ENCODE measurements at places on chromosomes 11 and 22. TPM values are rescaled to one million over a fixed set of nuclear protein-coding genes. Genes with fewer than 3 reads are reported as not detected.

CDK2AP2 gene
- total RNA-seq, result 16.8 TPM

HOATZ gene
- not detected for total RNA-seq

GRCh38 chr11:57458410-57459163 is 1.7 kb upstream of the RTN4RL2 start:
- peak; percentile 19 for DNase-seq

MUC6 gene
- not detected for total RNA-seq

GRCh38 chr22:31481129-31481528 is 8.5 kb downstream of the EIF4ENIF1 start:
- DNase-seq, result no peak

DNA sequence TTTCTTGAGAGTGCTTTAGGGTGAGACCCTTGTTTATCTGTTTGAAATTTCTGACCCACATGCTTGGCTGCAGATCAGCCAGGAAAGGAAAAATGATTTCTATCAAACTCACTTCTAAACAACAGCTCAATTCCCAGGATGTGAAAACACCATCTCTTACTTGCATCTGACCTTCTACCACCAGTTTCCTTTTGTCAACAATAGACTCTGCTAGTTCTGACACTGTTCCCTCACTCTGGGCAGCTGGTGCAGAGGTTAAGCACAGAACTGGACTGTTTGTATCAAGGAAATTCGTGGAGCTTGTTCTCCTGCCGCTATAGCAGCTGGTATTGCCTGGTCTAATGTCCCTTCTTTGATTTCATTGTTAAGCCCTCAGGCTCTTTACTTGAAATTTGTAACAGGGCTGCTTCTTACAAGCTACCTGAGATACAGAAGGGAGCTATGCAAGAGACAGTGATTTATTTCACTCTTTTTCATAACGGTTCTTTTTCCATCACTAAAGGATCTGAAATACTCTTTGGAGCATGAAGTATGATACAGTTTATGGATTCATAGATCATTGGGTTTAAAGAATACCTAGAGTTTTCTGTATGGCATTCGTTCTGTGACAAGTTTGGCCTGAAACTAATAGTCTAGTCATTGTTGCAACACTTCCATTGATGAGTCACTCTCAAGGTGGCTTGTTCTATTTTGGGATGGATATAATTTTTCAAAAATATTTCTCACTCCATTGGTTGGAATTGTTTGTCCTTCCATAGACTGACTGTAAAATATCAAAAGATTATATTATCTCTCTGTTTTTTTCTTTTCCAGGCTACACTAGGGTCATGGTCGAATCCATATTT is 178.2 kb upstream of the ZC3H12C start:
- DNase-seq, result peak; percentile 19

GRCh38 chr22:20865875-20866445 is 7.2 kb downstream of the SNAP29 start:
- no peak for DNase-seq

DNA sequence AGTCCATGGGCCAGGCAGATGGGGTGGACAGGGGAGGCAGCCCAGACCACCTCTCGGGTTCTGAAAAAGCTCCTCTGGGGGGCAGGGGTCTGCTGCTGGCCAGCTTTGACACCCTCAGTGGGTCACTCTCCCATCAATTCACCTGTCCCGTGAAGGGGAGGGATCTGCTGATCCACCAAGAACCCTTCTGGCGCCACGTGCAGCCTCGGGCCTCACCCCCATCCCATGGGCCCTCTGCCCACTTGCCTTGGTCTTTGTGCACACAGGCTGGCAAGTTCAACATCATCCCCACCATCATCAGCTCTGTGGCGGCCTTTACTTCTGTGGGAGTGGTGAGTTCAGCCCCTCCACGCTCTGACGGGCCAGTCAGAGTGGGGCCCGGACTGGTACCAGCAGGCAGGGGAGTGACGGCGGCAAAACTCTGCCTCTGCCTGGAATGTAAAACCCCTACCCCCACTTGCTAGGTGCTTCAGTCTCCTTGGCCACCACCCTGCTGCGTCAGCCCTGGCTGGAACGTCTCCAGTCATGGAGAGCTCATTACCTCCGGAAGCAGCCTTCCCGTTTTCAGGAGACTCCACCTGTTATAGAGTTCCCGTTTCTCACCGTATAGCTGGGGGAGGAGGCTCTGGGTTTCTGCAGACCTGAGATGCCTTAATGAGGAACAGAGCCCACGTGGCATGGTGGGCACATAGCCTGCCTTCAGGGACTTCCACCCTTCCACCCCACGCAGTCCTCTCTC is 12.7 kb downstream of the PRG3 start:
- no peak for DNase-seq

DNA sequence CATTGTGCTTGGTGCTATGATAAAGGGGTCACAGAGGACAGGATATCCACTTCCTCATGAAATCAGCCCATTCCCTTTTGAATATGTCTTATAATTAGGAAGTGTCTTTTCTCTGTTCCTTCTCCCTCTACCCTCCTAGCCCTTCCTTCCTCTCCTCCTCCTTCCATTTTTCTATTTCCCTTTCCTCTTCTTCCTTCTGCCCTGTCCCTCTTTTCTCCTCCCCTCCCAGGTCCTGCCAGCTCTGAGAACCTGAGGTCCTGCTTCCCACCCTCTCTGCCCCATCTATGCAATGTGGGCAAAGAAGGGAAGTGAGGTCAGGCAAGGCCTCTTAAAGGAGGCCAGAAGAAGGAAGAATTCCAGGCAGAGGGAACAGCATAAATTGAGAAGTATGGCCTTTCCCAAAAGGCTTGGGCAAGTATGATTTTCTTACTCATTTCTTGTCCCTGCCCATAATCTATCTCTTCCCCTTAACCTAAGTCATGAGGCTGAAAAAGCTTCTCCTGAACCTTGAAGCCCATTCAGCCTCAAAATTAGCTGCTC is 7.7 kb upstream of the UBASH3B start:
- no peak for DNase-seq

CARD10 gene
- total RNA-seq, result 3.0 TPM

DNA sequence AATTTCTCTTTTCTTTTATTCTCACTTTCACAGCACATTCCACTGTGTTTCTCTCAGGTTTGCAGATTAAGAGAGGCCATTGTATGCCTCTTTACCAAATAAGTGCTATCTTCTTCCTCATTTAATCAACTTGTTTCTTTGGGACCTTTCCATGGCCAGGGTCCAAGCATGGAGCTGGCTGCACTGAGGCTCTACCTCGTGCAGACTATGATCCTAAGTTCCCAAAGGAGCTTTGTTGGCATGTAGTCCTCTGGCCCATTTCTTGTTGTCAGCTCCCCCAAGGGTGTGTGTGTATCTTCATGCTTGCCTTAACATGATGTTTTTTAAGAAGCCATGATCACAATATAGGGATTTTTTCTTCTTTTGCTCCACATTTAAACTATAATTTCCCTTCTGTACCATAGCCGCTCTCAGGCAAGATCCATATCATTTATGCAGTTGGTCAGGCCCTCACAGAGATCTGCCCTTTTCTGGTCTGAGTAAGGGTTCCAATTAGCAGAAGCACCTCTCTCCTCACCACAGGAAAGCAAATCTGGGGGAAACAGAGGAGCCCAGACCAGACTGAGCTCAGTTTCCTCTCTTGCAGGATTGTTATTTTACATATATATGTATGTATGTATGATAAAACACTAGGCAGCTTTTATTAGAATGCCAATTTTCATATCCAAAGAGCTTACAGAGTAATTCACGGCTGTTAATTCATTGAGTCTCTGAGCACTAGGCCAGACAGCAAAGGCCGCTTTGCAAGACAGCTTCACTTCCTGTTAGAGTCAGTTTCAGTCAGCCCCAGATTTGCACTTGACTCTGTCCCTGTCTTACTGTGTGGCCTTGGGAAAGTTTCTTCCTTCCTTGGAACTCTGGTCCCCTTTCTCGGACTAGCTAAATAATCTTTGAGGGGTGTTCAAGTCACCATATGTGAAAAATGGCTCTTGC is 34.3 kb downstream of the CYB5R2 start:
- DNase-seq, result no peak

BET1L gene
- total RNA-seq, result 22.0 TPM

GRCh38 chr11:131689049-131689925 is 318.9 kb downstream of the NTM start:
- no peak for DNase-seq

DNA sequence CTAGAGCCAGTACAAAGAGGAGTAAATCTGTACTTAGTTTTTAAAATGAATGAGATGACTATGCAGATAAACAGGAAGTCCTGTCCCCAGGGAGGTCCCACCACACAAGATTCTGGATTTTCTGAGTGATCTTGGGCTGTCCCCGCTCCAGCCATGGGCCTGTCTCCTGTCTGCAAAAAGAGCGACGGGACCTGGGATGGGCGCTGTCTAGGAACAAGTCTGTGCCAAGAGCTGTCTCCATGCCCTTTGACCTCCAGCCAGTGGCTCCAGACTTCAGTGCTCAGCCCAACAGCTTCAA is 6.0 kb downstream of the CSNK1E start:
- peak; percentile 40 for DNase-seq

DNA sequence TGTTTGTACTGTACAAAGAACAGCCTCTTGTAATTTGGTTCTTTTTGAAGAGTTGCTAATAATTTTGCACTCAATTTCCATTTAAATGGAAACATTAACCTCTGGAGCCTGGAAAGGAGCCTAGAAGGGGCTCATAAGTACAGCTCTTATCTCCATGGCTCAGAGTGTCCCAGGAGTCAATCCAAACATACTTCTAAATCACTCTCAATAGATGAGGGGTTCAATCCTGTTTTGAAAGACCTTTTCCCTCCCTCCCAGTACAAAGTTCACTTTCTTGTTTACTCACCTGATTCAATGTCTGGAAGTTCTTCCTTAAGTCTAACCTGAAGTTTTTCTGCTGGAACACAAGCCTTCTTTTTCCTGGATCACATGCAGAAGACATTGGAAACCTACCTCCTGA is 273.0 kb upstream of the PLET1 start:
- DNase-seq, result no peak

DNA sequence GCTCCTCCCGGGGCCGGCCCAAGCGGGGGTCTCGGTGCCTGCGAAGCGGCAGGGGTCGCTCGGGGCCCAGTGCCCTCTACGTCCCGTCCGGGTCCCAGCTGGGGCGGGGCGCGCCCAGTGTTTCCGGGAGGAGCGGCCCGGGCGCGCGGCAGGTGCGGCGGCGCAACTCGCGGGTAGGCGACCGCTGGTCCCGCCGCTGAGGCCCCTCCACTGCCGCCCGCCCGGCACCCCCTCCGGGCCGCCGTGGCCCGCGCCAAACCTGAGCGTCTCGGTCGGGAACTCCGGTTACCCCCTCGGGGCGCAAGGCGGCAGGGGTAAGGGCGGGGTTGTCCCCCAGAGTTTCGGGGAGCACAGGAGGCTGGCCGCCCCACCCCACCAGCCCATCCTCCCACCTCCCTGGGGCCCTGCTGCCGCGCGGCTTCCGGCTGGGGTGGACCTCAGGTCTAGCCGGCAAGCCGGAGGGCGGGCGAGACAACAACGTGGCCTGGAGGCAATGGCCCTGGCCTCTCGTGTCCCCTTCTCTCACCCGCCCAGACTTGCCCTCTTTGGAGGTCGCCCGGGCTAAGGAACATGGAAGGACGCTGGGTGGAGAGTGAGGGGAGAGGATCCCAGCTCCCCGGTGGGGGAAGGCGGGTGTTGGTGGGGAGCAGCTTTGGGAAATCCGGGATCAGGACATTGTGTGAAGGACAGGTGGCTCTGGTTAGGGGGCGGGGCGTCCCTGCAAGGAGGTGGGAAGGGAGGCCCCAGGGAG is 398 bp upstream of the CRACR2B start:
- DNase-seq, result no peak

CDC42EP1 gene
- total RNA-seq, result 33.2 TPM

CNIH2 gene
- total RNA-seq, result 0.43 TPM

DNA sequence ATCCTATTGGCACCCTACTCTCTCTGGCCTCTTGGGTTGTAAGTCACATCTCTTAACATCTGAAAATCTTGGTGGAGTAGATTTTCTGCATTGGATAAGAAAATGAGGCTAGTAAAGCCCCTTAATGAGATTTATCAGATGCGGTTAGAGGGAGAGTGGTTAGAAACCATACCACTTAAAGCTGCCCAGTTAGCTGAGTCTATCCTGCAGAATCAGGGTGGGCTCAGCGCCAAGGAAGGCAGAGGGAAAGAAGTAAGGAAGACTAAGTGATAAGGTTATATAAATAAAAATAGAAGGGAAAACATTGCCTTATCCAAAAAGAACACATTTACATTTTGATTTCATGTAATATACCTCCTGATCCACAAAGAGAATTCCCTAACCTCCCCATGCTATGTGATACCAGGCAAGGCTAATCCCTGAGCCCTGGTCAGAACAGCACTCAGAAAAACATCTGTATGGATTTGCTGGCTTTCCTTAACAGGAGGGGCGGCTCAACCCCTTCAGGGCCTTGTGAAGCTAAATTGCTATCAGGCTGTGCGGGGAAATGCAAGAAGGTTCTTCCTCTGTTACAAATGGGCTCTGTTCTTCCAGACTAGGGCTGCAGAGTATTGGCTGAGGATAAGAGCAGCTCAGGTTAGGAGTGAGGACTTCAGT is 101.7 kb downstream of the SNX19 start:
- peak; percentile 82 for DNase-seq

MUC2 gene
- total RNA-seq, result not detected

GRCh38 chr11:130403271-130403804 is 25.1 kb downstream of the ADAMTS8 start:
- peak; percentile 82 for DNase-seq

- peak; percentile 46 for DNase-seq
Observed at GRCh38 chr22:27045103-27045947, 387.9 kb downstream of the MIAT start.

SCGB2A2 gene
- total RNA-seq, result not detected

- no peak for DNase-seq
Observed at GRCh38 chr11:112637076-112637475, 324.1 kb upstream of the NCAM1 start.

DNA sequence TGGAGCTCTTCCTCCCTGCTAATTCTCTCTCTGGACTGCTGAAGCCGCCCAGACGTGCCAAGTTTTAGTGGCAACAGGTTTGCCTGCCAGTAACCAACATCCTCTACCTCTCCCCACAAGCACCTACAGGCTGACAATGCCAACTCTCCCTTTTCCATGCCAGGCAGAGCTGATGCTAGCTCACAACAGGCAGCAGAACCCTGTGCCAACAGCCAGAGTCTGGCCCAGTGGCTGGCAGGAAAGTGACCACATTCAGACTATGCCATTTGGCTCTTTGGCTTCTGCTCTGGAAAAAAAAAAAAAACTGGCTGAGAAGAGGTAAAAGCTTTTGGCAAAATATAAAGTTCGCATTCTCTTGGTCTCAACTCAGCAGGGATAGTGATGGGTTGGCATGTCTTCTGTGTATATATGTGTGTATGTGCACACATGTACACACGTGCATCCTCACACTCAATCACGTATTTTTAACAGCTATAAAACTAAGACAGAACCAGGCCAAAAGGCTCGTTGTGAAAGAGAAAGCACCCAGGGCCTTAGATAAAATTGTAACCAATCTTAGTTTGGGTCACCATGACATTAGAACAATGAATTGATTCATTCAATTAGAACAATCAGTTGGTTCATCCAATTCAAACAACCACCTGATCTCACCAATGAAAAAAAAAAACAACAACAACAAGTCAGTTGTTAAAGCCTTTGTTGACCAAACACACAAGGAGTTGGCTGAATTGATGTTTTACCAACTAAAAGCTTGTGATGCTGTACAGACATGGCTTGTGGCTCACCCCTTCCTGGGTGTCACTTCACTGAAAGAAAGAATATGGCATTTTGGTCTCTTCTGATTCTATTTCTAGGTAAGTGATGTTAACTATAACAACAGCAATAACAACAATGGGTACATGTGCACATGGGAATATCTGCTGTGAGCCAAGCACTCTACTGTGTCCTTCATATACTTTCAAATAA is 48.6 kb downstream of the TRIM29 start:
- no peak for DNase-seq

GRCh38 chr11:69367211-69367964 is 73.4 kb downstream of the MYEOV start:
- no peak for DNase-seq

XPNPEP3 gene
- total RNA-seq, result 19.0 TPM

ZP1 gene
- not detected for total RNA-seq

DNAJB13 gene
- total RNA-seq, result not detected

KCNJ4 gene
- not detected for total RNA-seq

JAML gene
- not detected for total RNA-seq

DDX6 gene
- total RNA-seq, result 132 TPM

Measured in fibroblast of villous mesenchyme (primary cell).